ENCODE measurements at places on chromosomes 3 and 15.

DNA sequence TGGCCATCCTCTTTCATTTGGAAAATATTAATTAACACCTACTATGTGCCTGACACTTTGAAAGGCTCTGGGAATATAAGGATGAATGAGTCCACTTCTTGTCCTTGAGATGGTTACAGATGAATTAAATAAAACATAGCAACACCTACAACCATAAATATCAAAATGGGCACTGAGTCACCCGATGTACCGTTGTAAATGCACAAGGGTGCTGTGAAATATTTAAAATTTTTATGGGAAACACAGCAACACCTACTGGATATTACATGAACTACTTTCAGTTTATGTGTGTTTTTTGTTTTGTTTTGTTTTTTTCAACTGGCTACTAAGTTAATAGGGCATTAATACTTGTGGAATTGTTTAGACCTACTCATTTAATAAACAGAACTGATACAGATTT, 239.0 kb upstream of the NAALADL2 start:
- DNase-seq, result peak; percentile 32

GRCh38 chr3:52524752-52525679, 8.6 kb downstream of the NT5DC2 start:
- no peak for DNase-seq

DNA sequence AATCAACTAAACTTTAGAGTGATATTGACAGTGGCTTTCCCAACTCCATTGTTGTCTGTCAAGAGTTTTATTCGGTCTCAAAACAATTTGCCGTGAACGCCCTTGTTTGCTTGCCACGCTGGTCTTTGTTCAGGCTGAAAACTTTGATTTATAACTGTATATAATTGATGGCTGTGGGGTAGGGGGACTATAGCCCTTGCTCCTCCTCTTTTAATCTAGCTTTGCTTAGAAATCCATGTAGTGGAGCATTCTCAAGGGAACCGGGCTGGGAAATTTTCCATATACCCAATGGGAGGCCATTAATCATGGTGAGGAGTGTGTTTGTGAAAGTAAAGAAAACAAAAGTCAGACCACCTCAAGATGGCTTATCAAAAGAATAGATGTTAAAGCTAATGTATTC, 339.8 kb upstream of the RARB start:
- no peak for DNase-seq

DNA sequence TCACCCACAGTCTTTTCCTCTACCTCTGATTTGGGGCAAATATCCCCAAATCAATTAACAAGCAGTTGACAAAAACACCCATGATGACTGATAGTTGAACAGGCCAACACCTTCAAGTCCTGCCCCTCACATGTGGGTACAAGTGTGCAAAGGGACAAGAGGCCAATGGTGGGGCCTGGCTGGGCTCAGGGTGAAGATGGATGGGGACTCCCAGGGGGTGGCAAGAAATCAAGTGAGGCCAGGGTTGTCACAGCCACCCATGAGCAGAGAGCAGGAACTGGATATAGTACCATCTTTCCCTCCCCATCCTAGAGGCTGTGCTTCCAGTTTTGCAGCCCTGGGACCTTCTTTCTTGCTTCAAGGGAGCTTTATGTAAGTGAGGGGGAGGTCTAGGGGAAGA, 270.2 kb upstream of the TOPAZ1 start:
- no peak for DNase-seq

GRCh38 chr3:65582012-65582717, 456.6 kb downstream of the MAGI1 start:
- no peak for DNase-seq

DNA sequence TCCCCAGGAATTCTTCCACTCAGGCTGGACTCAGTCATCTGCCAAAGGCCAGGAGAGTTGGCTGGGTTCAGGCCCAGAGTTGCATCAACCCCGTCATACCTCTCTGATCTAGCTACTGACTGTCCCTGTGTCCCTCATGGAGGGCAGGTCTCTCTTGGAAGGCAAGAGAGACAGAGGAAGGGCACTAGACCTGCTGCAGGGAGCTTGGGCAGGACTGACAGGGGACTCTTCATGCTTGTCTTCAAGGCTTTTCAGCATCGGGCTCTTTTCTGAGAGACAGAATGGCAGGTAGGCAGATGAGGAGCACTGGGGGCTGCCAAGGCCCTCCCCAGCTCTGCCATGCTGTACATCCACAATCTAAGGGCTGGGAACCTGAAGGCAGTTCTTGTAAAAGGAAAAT, 140.1 kb upstream of the MRPS22 start:
- no peak for DNase-seq

GRCh38 chr3:53715815-53716483, 130.3 kb downstream of the CHDH start:
- no peak for DNase-seq

GRCh38 chr3:42739401-42740158, 33.5 kb downstream of the CCDC13 start:
- DNase-seq, result no peak

- DNase-seq, result no peak
Observed at GRCh38 chr3:12268049-12268735, 20.7 kb upstream of the PPARG start.

GRCh38 chr3:66450390-66451022, 50.3 kb downstream of the LRIG1 start:
- DNase-seq, result no peak

DNA sequence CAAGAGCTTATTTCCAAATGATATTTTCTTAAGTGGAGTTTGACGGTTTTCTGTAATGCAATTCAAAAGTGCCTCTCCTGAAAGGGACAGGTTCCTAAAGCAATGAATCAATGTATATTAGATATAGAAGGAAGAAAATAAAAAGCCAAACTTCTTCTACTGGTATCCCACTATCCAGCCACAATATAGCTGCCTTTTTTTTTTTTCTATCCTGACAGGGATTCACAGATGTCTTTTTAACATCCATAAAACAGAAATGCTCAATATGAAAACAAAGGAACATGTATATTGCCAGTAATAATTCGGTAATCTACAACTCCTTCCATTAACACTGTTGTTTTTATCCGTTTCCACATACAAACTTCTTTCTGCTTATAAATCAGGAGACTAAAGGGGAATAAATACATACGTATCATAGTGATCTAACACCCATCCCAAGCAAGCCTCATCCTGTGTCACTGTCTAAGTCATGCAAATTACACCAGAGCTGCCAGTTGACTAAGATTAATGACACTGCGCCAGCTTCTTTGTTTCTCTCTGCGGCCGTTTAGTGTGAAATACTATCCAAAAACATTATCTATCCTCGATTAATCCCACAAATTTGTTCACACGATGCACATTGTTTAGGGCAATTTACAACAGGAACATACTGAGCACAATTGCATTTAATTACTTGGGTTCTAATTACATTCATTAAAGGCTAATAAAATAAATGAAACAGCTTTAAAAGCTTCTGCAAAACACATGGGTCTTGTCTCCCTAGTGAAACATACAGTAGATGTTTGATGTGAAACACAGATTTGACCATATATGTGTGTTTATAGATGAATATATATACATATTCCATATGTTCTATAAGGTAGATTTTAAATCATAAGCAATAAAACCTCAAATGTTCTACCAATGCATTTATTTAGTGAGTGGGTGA, 51.9 kb upstream of the CDIN1 start:
- DNase-seq, result no peak

- DNase-seq, result no peak
Observed at GRCh38 chr3:145355206-145355605, 805.8 kb downstream of the PLOD2 start.

GRCh38 chr3:78707609-78708008, 1060.2 kb downstream of the ROBO1 start:
- no peak for DNase-seq

- peak; percentile 1 for DNase-seq
Observed at GRCh38 chr3:72582211-72582878, 265.9 kb downstream of the SHQ1 start.

DNA sequence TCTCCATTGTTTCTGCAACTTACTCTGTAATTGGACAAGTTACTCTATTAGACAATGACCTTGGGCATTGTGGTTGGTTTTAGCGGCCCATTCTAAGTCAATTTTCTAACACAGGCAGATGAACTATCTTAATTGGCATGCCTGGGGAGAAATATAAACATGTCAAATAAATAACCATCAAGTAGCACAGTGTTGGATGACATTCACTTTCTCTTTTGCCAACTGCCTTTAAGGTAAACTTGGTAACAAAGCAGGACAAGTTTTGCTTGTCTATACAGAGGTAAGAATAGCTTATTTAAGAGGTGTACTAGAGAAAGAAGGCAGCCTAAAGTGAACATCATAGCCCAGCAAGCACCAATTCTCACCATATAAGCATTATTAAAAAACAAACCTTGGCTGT, 599.6 kb downstream of the GBE1 start:
- no peak for DNase-seq

DNA sequence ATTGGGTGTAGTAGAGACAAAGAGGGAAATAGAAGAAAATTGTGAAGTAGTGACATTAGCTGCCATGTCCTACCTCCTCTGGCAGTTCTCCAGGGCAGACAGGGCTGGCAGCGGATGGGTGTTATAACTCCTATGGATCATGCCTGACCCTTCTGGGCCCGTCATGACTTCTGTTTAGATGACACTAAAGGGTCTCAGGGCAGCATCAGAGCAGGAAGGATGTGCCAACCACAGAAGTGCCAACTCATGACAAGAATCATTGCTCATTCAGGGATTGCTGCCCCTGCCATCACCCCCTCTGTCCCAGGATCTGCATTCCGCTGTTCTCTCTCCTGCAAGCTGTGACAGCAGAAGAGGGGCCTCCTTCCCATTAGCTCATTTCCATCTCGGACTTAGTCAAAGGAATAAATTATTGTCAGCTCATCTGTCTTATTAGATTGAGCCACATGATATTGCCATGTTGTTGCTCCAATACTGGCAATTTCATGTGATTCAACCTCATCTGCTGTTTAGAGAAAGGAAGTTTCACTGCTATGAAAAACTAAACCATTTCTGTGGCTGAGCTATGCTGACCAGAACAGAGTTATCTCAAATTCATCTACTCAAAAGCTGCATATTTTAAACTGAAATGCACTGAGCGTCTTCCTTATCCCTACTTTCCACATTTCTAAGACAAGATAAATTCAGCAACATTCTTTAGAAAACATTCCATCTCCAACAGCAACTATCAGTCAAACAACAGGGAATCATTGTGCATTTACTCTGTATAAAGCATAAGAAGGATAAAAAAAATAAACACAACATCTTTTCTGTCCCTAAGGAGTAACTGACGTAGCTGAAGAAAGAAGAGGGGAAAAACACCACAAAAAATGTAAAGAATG, 271.6 kb downstream of the FHIT start:
- DNase-seq, result no peak

DNA sequence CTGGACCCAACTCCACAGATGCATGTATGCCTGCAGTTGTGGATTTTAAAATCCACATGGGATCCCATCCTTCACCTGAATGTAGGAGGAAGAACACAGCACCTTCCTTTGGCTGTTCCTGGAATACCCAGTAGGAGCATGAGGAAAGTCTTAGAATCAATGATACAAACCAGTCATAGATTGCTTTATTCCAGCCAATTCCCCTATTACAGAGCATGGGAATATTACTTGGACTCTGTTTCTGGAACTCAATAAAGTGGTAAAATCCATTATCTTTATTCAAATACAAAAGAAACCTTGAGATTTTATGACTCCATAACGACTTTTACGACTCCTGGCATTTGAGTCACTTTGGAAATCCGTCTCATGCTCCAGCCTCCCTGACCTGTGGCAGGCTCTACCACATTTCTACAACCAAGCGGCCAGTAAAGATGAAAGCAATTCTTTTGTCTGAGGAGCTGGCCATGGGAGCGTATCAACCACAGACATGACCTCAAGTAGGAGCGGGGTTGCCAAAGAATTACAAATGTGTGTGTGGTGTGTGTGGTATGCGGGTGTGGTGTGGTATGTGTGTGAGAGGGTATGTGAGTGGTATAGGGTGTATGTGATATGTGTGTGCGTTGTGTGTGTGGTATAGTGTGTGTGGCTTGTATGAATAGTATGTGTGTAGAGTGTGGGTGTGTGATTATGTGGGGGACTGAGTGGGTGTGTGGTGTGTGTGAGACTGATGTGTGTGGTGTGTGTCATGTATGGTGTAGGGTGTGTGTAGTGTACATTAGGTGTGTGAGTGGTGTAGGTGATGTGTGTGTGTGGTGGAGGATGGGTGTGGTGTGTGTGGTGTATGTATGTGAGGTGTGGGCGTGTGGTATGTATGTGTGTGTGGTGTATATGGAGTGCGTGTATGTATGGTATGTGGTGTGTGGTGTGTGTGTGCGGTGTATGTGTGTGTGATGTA, 40.0 kb downstream of the ARRDC4 start:
- no peak for DNase-seq

DNA sequence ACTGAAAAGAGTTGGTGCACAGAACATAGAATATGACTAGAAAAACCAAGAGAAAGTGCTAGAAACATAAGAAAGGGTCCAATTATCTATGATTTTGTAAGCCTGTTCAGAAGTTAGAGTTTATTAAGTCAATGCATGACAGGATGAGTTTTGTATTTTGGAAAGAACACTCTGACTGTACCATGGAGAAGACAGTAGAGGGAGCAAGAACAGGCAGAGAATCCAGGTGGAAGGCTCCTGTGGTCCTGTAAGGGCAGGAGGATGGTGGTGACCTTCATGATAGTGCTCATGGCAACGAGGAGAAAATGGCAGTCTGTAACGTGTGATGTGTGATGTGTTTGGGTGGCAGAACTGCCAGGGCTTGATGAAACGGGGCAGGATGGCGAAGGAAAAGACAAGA, 249.1 kb downstream of the CTNNB1 start:
- DNase-seq, result no peak

DNA sequence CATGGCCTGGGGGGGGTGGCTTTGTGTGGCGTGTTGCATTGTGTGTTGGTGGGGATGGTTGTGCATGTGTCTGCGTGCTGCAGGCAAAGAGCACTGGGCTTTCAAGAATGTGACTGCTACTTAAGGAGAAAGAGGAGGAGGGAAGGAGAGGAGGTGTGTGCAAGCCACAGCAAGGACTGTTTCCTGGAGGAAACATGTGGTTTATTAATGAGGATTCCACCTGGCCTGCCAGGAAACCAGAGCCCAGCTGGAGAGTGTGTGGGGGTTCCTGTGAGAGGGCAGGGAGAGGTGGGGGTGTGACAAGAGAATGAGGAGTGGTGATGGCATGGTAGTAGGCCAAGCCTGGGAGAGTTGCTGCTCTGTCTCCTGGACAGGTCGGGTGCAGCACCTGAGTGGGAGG, 258.1 kb upstream of the ROPN1 start:
- no peak for DNase-seq

DNA sequence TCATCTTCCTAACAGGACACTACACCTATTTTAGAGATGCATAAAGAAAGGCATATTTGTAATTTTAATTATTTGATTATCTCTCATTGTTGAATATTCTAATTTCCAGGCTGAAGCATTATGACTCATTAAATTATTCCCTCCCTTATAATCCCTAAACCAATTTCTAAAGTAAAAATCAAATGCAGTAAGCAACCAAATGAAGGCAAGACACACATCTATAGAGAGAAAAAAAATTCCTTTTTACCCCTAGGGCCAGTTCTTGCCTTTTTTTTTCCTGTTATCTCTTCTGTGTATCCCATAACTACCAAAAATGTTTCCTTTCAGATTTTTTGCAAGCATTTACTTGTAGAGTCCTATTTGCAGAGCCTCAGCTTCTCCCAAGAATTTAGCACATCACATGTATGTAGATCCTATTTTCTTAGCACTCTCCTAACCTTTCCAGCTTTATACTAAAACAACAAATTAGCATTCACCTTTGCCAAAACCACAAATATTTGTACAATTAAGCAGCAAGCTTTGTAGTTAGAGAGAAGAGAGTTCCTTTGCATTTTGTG, 177.9 kb downstream of the SATB1 start:
- DNase-seq, result no peak

GRCh38 chr3:171439996-171440395, 20.2 kb downstream of the TNIK start:
- no peak for DNase-seq
